ENCODE measurements at places on chromosomes 1 and 21.

GRCh38 chr1:234958066-234958705, 170.5 kb downstream of the TOMM20 start:
- no peak for DNase-seq

DNA sequence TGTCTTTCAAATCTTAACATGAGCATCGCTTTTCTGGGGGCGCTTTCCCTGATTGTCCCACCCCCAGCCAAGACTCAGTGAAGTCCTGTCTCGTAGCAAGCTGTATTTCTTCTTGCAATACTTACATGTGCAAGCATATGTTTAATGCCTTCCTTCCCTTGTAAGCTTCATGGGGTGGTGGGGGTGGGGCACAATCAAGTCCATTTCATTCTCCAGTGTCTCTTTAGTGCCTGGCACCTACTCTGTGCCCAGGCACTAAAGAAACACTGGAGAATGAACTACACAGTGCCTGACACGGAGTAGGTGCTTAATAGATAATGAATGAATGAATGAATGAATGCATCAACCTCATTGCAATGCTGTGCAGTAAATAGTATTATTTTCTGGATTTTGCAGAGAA, 143.1 kb downstream of the PLPP3 start:
- no peak for DNase-seq

DNA sequence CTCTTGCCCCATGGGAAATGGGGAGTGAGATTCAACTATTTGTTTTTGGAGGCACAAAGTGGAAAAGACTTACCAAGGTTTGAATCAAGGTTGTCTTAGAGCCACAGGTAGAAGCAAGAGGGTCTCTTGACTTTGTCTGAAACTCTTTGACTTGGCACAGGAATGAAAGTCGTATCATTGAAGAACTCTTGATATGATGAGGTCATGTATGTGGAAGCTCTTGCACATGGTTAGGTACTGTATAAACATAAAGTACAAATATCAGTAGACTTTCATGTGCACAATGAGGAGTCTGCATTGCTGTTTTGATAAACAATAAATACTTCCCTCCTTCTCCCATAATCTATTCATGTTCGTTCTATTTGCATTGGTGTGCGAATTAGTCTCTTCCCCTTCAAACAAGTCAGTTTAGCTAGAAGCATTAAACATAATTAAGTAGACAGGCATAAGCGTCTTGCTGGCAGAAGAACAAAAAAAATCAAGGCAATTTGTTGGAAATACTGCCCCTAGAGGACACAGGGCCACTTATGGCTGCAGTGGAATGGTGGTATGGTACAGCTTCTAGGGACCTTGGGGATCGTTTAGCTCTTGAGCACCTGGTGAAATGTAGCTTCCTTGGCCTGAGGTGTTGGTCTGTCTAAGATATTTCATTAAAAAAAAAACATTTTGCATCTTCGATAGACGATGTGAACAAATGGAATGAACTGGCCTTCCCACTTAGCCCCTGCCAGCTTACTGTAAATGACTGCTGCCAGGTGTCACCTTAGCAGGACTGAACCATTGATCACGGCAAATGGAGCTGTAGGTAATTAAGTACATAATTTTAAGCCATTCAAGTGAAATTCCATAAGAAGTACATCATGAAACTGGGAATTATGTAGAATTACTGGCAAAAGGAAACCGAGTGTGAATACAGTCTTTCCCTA, 218.0 kb upstream of the GALNT2 start:
- DNase-seq, result no peak

DNA sequence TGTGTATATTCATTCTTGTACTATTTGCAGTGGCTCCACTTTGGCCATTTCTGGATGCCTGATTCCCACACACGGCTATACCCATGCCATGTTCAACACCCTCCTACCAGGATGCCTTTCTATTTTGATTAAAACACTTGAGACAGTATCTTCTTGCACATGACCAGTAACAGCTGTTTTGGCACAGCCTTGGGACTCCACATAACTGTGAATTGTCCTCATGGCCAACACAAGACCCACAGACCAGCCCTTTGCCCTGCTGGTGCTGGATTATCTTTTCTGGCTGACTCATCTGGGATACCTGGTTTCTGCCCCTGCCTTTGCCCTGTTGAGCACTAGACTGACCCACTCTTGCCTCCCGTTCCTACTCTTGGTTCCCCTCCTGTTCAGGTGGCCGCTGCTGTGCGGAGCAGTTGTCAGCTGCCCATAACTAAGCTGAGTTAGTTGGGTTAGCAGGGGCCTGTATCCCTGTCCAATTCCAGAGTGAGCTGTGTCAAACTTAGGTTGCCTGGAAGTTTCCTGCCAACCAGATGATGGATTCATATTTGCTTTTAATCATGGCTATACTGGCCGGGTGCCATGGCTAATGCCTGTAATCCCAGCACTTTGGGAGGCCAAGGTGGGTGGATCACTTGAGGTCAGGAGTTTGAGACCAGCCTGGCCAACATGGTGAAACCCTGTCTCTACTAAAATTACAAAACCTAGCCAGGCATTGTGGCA, 10.8 kb upstream of the EYA3 start:
- no peak for DNase-seq

DNA sequence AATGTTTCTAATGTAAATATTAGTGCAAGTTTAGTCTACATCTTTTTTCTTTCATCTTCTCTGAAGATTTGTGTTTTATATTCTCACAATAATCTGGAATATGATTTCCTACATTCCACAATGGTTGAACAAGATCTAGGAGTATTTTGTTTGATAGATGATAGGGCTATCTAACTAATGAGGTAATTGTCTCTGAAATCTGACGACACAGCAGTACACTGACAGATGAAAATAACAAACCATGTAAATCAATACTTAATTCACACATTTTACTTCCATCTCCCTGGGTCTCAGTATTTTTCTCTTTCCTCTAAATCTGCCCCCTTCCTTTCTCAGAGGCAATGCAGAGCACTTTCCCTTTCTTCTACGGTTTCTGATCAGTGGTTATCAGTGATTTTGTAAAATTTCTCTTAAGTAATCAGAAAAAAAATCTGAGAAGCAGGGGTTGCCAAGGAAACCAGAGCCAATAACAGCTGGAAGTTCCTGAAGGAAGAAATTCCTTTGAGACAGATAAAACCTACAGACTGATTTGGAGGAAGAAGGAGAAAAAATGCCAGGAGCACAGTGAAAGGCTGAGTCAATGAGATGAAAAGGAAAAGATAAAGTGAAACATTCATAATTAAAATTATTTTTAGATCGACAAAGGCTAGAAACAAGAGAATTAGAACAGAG, 7.3 kb upstream of the ANKRD13C start:
- no peak for DNase-seq
